ENCODE measurements at places on chromosomes 2 and 18. TPM values are rescaled to one million over a fixed set of nuclear protein-coding genes. Genes with fewer than 3 reads are reported as not detected.

- no peak for DNase-seq
Measured at GRCh38 chr2:128522829-128523228, 204.2 kb upstream of the HS6ST1 start.

DNA sequence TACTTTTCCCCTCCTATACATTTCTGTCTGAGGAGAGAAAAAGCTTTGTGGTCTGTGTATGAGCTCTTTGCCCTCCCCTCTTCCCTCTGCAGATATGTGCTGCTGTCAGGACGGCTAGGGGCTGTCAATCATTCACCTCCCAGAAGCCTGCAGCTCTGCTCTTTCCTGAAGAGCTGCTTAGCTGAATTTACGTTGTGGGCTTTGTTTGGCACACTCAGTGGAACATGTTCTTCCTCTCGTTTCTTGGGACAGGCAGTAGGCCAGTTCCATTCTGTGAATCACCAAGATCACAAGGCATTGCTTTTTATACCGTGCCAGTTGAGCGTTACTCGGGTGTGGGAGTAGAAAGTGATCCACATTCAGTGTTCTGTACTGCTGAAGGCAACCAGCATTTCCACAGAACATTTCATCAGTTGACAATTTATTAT, 136.7 kb downstream of the LAMA3 start:
- DNase-seq, result no peak

GRCh38 chr2:223586261-223586660, 15.9 kb downstream of the SCG2 start:
- DNase-seq, result no peak

Gene ANKRD30BL
- not detected for total RNA-seq

Gene RESP18
- not detected for total RNA-seq

Gene CXCR4
- total RNA-seq, result not detected

Gene KCNIP3
- total RNA-seq, result 4.5 TPM

Gene LYPD6
- 5.6 TPM for total RNA-seq
